Sigmoid colon (tissue), 7 donors: ENCODE measurements at places on chromosomes 4 and X. TPM values are rescaled to one million over a fixed set of nuclear protein-coding genes. Genes with fewer than 3 reads are reported as not detected.

The MAGEA1 gene
- total RNA-seq: not detected

The RTL9 gene
- not detected for total RNA-seq

The RHOXF2B gene
- total RNA-seq: not detected

The COL4A5 gene
- 19.4 TPM for total RNA-seq

The PPBP gene
- not detected for total RNA-seq

The CXXC4 gene
- total RNA-seq: 3.2 TPM

The TRPC3 gene
- 1.1 TPM for total RNA-seq
